Caco-2 (cell line): ENCODE measurements at places on chromosomes 3 and 15. TPM values are rescaled to one million over a fixed set of nuclear protein-coding genes. Genes with fewer than 3 reads are reported as not detected.

DNA sequence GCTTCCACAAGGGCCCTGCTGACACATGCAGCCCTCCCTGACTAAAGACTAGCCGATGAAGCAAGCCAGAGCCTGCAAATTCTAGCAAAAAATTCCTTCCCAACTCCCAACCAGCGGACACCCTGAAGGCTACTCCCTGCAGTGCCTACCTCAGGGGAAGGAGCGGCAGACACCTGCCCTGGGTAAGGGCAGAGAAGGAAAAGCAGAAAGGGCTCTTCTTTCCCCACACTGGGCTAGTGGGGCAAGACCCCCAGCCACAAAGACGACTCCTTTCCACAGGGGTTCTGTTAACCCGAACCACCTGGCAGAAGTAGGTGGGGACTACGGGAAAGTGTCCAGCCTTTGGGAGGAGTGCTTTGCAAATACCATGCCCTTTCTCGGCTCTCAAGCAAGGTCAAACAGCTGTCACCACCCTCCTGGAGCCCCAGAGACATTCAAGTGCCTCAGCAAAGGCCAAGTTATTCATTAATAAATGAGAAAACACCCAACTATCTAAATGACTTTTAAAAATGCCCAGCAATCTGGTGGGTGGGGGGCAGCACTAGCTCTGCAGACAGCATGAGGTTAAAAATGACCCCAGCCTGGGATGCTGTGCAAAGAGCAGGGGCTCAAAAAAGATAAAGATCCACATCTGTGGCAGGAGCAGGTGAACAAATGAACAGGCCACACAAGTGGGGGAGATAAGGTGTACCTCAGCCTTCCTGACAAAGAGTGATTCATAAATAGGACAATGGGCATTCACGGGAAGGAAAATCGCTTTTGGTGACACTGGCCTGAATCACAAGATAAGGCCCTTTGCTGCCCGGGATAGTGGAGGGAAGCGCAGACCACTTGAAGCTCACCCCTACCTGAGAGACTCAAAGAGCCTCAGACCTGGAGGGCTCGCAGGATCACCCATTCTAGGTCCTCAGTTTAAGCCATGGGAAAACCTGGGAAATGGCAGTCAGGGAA is 33.0 kb downstream of the CCDC12 start:
- H3K4me3 ChIP-seq = peak overlapping the region; percentile 8; the same call in 1 of the 2 replicates
- H3K27ac ChIP-seq = peak overlapping the region; percentile 95
- H3K27me3 ChIP-seq = no peaks in the 10 kb centered on the region
- peaks cover 83% of the 10 kb centered on the region for H3K4me1 ChIP-seq
- peaks cover 7% of the 10 kb centered on the region for H3K36me3 ChIP-seq

The BDH1 gene
- total RNA-seq = 41.8 and 43.8 TPM in 2 replicates

DNA sequence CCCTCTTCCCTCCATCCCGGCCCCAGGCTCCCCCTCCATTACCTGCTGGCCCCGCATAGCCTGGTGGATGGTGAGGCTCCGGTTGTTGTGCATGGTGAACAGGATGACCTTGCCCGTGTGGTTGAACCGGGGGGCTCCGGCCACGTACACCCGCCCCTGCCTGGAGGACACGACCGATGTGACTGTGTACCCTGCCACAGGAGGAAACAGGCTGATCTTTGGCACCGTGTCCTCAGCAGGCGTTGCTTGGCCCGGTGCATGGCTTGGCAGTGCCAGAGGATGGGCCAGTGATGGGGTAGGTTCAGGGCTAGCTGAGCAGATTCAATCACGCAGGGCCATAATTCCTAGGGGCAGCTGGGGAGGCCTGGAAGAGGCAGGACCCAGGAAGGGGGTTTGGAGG is 58.1 kb downstream of the FEM1B start:
- H3K27me3 ChIP-seq = no peaks in the 10 kb centered on the region
- no peak overlapping the region for H3K4me3 ChIP-seq
- no peaks in the 10 kb centered on the region for H3K4me1 ChIP-seq

The DUOX1 gene
- total RNA-seq = 0.14 and 0.56 TPM in 2 replicates

- no peaks in the 10 kb centered on the region for H3K27me3 ChIP-seq
- no peaks in the 10 kb centered on the region for H3K4me1 ChIP-seq
- no peaks in the 10 kb centered on the region for H3K36me3 ChIP-seq
- no peak overlapping the region for H3K4me3 ChIP-seq
- no peak for DNase-seq
Measured at GRCh38 chr3:81864272-81864671, 102.8 kb upstream of the GBE1 start.

The DZIP1L gene
- total RNA-seq = 1.6 and 2.4 TPM in 2 replicates

- no peak overlapping the region for H3K27ac ChIP-seq
- H3K27me3 ChIP-seq = no peaks in the 10 kb centered on the region
- no peak for DNase-seq
- H3K36me3 ChIP-seq = no peaks in the 10 kb centered on the region
Measured at GRCh38 chr15:71545223-71545760, 265.1 kb upstream of the NR2E3 start.

The CHRNB4 gene
- 1.3 TPM in 1 of 2 replicates, not detected in the other for total RNA-seq

The GPR87 gene
- total RNA-seq = 0.18 and 0.28 TPM in 2 replicates

DNA sequence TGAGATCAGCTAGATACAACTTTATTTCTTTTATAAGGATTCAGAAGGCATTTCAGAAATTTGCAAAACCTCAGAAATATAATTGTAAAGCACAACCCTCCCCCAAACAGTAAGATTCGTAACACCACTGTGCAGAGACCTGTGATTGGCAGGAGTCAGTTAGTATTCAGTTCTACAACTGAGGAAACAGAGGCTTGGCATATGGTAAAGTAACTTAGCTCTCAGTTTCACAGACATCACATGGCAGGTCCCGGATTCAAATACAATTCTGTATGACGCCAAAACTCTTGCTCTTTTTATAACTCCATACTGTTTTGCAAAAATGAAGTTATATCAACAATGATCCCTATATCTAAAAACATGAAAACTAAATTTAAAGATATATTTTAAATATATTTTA is 225.6 kb upstream of the LMCD1 start:
- no peak overlapping the region for H3K27ac ChIP-seq
- no peaks in the 10 kb centered on the region for H3K36me3 ChIP-seq
- H3K4me3 ChIP-seq = no peak overlapping the region
- no peaks in the 10 kb centered on the region for H3K4me1 ChIP-seq
- H3K27me3 ChIP-seq = no peaks in the 10 kb centered on the region
- no peak for DNase-seq

The FANCD2OS gene
- total RNA-seq = not detected in 2 replicates

DNA sequence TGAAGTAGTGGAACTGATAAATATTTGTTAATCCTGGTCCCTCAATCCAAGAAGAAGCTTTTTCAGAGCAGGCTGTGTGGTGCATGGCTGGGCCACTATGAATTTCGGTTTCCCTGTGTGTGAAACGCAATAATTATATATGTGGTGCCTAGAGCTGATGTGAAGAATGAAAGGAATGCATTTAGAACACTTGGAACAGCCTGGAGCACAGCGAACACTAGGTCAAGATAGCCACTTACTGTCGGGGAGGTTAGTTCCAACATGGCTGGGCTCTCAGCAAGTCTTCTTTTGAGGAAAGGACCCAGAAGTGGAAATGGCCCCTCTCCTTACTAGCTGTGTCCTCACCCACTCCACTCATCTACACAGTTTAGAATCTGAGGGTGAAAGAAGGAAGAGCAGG is 245.7 kb downstream of the FHIT start:
- no peaks in the 10 kb centered on the region for H3K27me3 ChIP-seq
- H3K4me1 ChIP-seq = no peaks in the 10 kb centered on the region
- H3K27ac ChIP-seq = no peak overlapping the region
- no peaks in the 10 kb centered on the region for H3K36me3 ChIP-seq

DNA sequence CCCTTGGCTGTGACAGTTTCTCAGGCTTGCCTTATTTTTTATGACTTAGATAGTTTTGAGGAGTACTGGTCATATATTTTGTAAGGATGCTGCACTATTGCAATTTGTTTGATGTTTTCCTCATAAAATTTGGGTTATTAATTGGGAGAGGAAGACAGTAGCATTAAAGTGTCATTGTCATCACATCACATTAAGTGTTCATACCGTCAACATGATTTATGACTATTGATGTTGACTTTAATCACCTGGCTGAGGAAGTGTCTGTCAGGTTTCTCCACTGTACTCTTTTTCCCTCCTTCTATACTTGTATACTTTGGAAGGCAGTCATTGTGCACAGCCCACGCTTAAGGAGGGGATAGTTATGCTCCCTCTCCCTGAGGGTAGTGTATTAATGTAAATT is 26.9 kb downstream of the TRIM69 start:
- no peak for DNase-seq
- no peaks in the 10 kb centered on the region for H3K4me1 ChIP-seq
- H3K27ac ChIP-seq = no peak overlapping the region
- no peaks in the 10 kb centered on the region for H3K27me3 ChIP-seq
- H3K4me3 ChIP-seq = no peak overlapping the region

DNA sequence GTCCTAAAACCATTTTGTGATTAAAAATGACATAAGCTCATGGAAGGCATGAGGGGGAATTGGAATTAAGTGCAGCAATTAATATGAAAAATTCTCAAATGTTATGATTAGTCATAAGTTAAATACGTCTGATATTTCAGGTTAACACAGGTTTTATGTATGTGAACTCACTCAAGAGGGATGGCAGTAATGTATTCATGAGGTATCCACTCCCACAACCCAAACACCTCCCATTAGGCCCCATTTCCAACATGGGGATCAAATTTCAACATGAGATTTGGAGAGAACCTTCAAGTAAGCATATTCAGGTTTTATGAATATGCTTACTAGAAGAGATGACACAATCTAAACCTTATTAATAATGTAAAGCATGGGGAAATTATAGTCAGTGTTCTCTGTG is 41.6 kb upstream of the IL20RB start:
- no peak overlapping the region for H3K27ac ChIP-seq
- no peaks in the 10 kb centered on the region for H3K27me3 ChIP-seq
- H3K36me3 ChIP-seq = no peaks in the 10 kb centered on the region
- H3K4me1 ChIP-seq = no peaks in the 10 kb centered on the region

DNA sequence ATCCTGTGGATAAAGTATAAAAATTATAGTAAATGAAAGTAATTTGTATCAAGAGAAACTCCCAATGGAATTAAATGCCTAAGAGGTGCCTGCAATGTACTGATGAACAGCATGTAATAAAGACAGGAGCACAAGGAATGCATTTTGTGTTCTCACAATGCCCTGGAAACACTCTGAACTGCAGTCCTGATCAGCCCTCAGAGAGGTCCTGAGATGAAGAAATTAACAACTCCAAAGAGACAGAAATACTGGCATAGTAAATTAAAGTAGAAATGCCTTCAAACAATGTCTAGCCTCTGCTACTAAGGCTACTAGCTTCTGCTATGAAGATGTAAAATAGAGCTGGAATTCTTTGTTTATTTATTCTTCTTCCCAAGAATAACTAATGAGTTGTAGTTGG is 59.9 kb downstream of the CFAP20DC start:
- H3K27ac ChIP-seq = no peak overlapping the region
- H3K4me1 ChIP-seq = no peaks in the 10 kb centered on the region
- DNase-seq = no peak
- no peak overlapping the region for H3K4me3 ChIP-seq

GRCh38 chr3:140341817-140342403 is 336.0 kb upstream of the TRIM42 start:
- no peak for DNase-seq
- H3K4me3 ChIP-seq = no peak overlapping the region
- H3K27ac ChIP-seq = no peak overlapping the region
- H3K27me3 ChIP-seq = no peaks in the 10 kb centered on the region
- H3K4me1 ChIP-seq = no peaks in the 10 kb centered on the region

- no peak overlapping the region for H3K27ac ChIP-seq
- H3K4me1 ChIP-seq = no peaks in the 10 kb centered on the region
- no peak overlapping the region for H3K4me3 ChIP-seq
- no peak for DNase-seq
Measured at GRCh38 chr3:80213086-80213485, 445.3 kb upstream of the ROBO1 start.
